ENCODE measurements at places on chromosomes 12 and 14. TPM values are rescaled to one million over a fixed set of nuclear protein-coding genes. Genes with fewer than 3 reads are reported as not detected.

- no peak for DNase-seq
Observed at GRCh38 chr12:57458665-57459054, 925 bp upstream of the GLI1 start.

MANSC4 gene
- not detected for total RNA-seq

GRCh38 chr12:75479963-75480461 is 543 bp upstream of the GLIPR1 start:
- peak; percentile 86 for DNase-seq

GRCh38 chr14:53491884-53492277 is 338.8 kb upstream of the DDHD1 start:
- DNase-seq = no peak

MSRB3 gene
- 26.0 TPM for total RNA-seq

DCN gene
- 16.5 TPM for total RNA-seq

TRIM9 gene
- total RNA-seq = 2.0 TPM

DNA sequence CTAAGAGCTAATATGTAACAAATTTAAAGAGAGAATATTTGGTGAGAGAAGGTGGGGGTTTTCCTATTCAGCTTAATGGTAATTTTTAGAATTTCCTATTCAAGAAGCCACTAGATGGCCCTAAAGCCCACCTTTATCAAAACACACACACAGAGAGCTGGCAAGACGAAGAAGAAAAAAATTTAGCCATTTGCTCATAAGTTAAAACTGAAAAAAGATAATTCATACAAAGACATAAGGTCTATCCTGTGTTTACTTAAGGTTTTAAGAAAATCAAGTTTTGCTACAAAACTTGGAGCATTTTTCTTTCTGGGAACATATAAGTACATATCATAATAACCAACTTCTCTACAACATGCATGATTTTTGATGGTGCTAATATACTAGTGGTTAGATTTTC is 46.8 kb upstream of the PCED1B start:
- DNase-seq = peak; percentile 68

DNA sequence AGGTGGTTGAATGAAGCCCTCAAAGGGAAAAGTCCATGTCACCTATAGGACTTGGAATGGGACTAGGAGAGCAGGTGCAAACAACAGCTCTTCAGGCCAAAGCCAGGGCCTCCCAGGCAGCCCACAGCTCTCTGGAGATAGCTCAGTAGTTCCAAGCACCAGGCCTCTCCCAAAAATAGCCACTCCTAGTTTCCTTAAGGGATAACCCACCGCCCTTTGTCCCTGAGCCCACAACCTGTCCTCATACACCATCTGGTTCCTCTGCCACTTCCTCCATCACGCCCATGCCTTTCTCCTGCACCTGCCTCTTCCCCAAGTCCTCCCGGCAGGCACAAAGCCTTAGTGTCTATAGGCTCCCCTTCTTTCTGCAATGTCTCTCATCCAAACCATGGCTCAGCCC is 2.1 kb downstream of the RAB15 start:
- DNase-seq = no peak

- DNase-seq = peak; percentile 26
Observed at GRCh38 chr14:34251662-34252061, 210.4 kb downstream of the SPTSSA start.

C12orf56 gene
- not detected for total RNA-seq

DNA sequence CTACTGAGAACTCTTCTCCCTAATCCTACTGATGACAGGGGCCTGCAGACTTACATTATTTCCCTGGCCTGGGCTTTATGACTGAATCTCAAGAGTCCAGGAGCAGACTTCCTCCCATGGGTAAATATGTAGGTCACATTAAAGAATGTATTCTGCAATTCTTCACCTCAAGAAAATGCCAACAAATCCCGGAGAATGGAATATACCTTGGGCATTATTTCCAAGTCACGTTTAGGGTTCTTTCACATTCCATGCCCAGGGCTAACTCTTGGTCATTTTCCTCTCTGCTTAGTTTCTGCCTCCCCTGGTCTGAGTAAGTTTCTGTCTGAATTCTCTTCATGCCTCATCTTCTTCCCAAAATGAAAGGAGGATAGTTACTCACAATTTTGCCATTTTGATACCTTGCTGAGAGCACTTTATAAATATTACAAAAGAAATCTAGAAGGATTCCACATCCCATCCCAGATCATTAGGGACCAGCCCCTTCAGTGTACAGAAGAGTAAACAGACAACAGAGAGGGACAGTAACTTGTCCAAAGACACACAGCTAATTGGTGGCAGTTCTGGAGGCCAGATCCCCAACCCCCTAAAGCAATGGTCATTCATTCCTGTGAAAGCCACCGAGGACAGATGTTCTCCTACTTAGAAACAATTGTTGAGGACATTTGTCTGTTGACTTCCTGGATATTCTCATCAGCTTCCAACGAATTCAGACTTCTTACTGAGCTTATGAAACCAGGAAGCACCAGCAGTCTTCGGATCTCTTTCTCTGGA is 605 bp downstream of the PAH start:
- no peak for DNase-seq

SYNDIG1L gene
- not detected for total RNA-seq

KRT7 gene
- 3.0 TPM for total RNA-seq

GRCh38 chr14:69005432-69006148 is 26.5 kb upstream of the ACTN1 start:
- DNase-seq = peak; percentile 93

- peak; percentile 93 for DNase-seq
Observed at GRCh38 chr14:58746261-58746660, 108.5 kb downstream of the DACT1 start.

ANG gene
- total RNA-seq = 3.0 TPM

GRCh38 chr14:103656031-103656755 is 27.2 kb downstream of the KLC1 start:
- no peak for DNase-seq

AICDA gene
- total RNA-seq = not detected

DNA sequence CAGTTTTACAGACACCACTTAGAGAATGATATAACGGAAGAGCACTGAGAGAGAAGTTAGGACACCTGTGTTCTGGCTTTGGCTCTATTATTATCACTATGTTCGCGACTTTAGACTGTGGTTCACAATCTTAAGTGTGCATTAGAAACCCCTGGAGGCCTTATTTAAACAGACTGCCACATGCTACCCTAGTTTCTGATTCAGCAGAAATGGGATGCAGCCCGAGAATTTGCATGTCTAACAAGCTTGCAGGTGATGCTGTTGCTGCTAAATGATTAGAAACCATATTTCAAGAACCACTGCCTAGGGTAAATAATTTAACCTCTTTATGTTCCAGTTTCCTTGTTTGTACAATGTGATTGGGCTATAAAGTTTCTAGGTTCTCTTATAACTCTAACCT is 3.6 kb upstream of the RAD51AP1 start:
- no peak for DNase-seq

FIGNL2 gene
- total RNA-seq = not detected

GRCh38 chr14:87170179-87170578 is 822.8 kb downstream of the GALC start:
- no peak for DNase-seq

DNA sequence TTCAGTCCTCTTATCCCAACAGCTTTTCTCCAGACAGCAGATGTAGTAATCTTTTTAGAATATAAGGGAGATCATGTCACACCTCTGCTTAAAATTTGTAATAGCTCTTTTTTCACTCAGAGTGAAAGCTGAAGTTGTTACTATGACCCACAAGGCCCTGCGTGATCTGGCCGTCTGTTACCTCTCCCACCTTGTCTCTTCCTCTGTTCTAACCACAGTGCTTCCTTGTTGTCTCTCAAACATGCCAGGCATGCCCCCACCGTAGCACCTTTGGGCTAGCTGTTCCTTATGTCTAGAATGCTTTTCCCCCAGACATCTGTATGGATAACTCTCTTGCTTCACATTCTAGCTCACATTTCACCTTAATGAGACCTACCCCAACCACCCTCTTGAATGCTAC is 6.5 kb downstream of the NECAP1 start:
- no peak for DNase-seq

OR6C75 gene
- total RNA-seq = not detected

FSCB gene
- total RNA-seq = not detected

GLIPR1L1 gene
- not detected for total RNA-seq

GRCh38 chr12:69575346-69575745 is 9.9 kb upstream of the CCT2 start:
- DNase-seq = no peak

- peak; percentile 62 for DNase-seq
Observed at GRCh38 chr14:103619057-103619456, 10.0 kb upstream of the KLC1 start.

RIMBP2 gene
- total RNA-seq = 0.47 TPM

- no peak for DNase-seq
Observed at GRCh38 chr14:49939884-49940510, 47.1 kb downstream of the ARF6 start.

- DNase-seq = peak; percentile 27
Observed at GRCh38 chr12:51390891-51391282, 319 bp downstream of the GALNT6 start.

DNA sequence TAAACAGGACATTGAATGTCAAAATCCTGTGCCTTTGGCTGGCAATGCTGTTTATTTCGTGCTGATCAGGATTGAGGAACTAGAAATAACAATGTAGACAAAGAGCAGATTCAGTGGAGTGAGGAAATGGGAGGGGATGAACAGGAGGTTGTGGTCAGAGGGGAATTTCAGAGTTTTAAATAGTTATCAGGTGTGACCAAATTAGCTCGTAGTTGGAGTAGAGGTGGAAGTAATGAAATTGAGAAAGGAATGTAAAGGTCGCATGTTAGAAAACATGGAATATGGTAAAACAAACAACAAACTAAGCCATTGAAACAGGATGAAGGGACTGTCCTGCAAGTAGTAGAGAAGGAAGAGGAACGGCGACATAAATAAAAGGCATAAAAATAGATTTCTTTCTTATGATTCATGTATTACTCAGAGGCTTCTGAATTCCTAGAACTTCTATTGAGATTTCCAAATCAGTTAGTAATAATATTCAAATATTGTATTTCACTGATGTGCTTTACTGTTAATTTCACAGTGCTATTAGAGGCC is 9.5 kb upstream of the SAV1 start:
- peak; percentile 49 for DNase-seq

DNA sequence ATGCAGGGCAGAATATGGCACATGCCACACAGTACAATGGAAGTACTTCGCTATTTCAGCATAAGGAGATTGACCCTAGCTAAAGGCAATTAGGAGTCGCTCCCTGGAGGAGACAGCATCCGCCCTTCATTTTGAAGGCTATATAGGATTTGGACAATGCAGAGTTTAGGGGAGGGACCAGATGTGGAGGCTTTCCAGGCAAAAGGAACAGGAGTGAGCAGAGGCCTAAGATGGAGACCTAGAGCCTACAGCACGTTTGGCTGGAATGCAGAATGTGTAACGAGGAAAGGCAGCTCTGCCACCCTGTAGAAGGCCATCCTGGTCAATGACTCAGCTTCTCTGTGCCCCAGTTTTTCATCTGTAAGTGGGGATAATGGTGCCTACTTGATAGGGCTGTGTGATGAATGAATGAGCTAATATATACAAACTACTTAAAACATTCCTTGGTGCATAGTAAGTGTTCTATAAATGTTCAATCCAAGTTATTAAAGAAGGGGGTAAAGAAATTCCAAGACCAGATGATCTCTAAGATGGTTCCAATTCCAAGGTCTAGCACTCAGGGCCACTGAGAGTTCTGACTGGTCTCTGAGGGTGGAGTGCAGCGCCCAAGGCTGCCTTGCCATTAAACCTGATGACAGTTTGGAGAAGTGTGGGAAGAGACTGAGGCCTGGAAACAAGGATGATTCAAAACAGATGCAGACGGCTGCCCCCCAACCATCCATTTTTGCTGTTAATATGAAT is 54.3 kb upstream of the FRMD6 start:
- DNase-seq = peak; percentile 58

RFLNA gene
- total RNA-seq = 2.4 TPM

P2RX7 gene
- total RNA-seq = 2.8 TPM

RASAL1 gene
- not detected for total RNA-seq

DNA sequence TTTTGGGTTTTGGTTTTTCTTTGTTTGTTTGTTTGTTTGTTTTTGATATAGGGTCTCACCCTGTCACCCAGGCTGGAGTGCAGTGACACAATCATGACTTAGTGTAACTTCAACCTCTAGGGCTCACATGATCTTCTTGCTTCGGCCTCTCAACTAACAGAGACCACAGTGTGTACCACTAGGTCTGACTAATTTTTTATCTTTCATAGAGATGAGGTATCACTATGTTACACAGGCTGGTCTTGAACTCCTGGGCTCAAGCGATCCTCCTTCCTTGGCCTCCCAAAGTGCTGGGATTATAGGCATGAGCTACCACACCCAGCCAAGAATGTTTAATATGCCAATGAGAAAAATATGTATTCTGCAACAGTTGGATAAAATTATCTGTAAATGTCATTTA is 29.6 kb upstream of the USP15 start:
- no peak for DNase-seq

GRCh38 chr14:59439256-59439965 is 25.8 kb downstream of the GPR135 start:
- DNase-seq = no peak

RNASE7 gene
- total RNA-seq = not detected

DNAI7 gene
- total RNA-seq = 0.59 TPM

DNA sequence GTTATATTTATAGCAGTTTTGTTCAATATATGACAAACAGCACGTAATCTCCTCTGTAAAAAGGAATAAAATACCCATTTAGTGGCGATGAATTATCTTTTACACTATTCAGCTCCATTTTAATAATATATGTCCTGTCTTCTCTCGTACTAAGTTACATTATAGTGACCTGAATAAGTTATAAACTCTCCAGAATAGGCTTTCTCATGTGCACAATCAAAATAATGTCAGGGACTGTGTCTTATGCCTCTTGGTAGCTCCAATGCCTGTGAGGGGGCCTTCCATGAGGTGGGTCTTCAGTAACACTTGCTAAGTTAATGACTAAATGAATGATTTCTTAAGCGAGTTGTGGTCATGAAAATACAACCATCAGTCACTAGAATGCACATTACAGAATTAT is 150.9 kb downstream of the MDGA2 start:
- DNase-seq = no peak

PDE3A gene
- 13.5 TPM for total RNA-seq

STON2 gene
- total RNA-seq = 1.3 TPM

DNA sequence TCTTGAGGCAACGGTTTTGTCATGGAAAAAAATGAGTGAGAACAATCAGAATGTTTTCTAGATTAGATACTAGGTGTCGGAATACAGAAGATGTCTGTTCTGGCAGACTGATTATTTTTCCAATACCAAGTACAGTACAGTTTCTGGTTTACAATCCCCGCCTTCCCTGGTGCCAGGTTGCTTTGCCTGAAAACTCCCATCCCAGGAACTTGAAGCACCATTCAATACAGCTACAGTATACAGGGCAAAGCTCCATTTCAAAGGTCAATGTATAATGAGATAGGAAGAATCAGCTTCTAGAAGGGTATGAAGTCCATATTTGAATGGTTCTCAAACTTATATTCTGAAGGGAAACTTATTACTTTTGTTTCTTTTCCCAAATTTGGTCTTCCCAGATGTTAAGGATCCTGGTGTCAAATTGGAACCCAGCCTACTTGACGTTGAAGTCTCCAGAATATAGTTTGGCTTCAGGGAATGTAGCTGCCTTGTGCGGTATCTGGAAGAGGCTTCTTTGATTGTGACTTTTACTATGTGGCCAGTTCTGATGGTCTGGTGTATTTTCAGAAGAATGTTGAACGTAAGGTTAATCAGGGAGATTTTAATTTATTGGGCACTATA is 238.0 kb upstream of the ATP2B1 start:
- no peak for DNase-seq

GRCh38 chr12:100248886-100249285 is 18.0 kb downstream of the DEPDC4 start:
- no peak for DNase-seq

CCDC85C gene
- total RNA-seq = 12.8 TPM

Data from M059J (cell line).